DMS79 treated with DMSO at 0.1 percent for 48 hours (cell line): ENCODE measurements at places on chromosomes 13 and 19.

DNA sequence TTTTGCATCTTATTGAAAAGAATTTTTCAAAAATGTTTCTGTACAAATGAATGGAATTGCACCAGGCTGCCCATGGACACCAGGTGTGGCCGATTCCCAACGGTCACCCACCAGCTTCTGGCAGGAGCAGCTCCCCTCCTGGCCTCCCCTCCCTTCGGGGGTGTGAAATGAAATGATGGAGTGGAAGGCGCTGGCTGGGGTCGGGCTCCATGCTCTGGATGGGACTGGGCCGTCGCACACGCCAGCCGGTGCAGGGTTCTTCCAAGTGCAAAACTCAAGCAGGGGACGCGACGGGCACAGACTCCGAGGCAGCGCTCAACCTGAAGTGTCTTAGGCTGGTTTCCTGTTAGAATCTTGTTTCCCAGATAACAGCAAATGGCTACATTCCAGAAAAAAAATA is 21.9 kb downstream of the C19orf44 start:
- DNase-seq, result no peak

DNA sequence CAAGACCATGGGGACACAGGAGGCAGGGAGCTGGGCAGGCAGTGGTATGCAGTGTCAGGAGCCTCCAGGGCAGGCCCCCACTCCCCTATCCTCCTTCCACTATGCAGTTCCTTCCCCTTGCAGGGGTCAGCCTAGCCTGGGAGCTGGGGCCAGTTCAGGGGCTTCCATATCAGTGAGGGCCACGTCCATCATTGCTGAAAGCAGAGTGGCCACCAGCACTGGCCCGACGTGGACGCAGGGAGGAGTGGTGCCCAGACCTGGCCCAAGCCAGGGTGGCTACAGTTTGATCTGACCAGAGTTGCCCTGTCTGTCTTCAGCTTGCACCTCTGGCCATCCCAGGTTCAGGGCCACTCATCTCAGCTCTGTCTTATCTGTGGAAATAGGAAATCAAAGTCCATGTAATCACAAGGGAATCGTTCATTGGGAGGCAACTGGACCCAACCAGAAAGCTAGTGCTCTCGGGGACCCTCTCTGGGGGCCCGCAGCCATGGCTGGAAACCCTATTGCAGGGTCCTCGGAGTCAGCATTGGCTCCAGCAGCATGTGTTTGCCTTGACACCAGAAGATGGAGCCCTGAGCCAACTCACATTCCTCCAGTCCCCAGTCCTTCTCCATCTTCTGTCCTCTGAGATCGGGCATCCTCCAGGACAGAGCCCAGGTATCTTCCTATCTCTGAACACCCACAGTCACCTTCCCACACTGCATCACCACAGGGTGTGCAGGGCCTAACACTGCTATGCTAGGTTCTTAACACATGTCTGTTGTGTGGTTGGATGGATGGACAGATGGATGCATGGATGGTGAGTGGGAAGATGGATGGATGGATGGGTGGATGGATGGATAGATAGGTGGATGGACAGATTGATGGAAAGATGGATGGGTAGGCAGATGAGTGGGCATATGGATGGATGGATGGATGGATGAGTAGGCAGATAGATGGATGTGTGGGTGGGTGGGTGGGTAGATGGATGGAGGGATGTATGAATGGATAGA is 75.7 kb upstream of the KCTD15 start:
- DNase-seq, result no peak

DNA sequence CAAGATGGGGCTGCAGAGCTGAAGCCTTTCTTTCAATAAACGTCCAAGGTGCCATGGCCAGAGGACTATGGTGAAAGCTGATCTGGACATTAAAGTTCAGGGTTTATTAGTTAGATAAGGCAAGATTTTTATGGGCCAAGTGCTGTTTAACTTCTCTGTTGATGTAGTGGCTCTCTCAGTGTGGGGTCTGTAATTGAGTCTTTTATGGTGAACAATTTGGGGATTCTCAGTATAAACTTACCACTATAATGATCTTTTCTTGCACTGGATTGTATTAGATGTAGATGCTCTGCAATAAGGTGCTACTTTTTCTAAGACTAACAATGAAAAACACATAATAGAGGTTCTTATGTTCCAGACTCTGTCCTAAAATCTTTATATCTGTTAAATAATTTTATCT is 190.1 kb upstream of the KLF12 start:
- DNase-seq, result no peak

DNA sequence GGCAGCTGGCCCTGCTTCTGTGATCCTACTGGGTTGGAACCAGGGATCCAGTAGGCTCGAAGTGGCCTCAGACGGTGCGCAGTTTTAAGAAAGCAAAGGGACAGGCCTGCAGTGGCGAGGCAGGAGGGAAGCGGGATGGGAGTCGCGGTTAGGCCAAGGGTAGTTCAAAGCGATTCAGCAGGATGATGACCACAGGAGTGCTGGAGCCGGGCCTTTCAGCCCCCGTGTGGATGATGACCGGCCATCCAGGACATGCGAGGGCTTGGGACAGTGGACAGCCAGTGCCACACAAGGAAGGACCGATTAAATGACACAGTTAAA is 854 bp downstream of the RNASEH2B start:
- DNase-seq, result peak; percentile 17

DNA sequence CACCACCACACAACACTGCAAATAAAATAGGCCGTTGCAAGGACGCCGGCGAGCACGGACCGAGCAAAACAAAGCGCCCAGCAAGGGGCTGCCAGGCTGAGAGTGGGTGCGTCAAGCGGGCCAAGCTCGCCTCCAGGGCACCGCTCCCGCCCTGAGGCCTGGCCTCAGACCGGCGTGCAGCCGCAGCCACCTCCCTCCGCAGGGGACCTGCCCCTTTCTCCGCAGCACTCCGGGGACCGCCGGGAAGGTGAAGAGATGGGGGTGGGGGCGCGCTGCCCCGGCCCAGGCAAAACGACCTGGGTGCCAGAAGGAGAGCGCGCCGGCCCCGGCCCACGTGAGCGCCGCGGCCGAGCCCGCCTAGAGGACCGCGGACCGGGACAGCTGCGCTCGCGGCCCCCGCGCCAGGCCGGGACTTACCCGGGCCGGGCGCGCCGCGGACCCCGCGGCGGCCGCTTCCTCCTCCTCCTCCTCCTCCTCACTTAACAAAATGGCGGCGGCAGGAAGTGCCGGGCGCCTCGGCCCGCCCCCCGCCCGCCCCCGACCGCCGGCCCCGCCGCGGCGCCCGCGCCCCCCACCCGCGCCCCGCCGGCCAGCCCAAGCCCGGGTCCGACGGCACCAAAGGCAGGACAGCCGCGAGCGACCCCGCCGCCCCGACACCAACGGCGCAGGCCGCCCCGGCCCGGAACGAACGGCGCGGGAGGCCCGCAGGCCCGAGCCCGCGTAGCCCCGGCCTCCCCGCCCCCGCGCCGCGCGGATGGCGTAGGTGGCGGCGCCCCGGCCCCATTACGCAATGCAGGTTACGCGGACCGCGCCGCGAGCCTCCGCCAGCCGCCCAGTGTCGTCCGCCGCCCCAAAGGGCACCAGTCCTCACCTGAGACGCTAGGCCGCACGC is 674 bp downstream of the BRD4 start:
- DNase-seq, result no peak

- no peak for DNase-seq
These were observed 141.3 kb downstream of the ZAR1L start for GRCh38 chr13:32173881-32174280.

DNA sequence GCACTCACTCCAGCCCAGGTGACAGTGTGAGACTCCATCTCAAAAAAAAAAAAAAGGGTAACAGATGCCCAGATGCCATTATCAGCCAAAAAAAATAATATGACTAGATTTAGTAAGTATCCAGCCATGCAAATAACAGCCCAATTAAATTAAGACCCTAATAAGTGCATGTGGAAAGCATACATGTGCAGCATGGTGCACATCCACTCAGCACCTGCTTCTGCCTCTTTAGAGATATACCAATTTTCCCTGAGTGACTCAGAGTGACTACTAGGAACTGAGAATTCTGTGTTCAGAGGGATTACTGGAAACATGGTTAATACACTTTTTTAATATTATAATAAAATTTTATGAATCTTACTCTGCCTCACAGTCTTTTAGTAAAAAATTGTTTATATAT is 29.8 kb upstream of the ZNF675 start:
- no peak for DNase-seq

DNA sequence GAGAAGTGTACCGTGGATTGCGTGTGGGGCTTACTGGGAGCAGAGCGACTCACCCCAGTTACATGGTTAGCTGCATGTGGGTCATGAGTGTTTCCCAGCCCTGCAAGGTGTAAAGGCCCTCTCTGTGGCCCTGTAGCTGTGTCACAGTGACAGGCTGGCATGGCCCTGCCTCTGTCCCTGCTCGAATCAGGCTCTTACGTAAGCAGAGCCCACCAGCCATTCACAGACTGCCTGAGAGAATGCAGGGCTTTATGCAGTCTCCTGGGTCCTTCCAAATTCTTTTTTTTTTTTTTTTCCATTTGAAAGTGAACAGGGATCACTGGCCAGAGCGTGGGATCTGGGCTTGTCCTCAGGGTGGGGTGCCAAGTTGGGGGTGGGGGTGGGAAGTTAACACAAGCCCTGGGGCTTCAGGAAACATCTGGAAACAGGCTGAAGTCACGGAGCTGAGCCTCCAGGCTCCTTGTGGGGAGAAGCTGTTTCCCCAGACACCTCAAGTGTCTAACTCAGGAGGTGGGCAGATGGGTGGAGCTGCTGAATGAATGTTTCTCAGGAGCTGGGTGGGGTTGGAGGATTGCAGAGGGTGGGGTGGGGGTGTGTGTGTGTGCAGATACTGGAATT is 13.4 kb downstream of the TECR start:
- no peak for DNase-seq

GRCh38 chr13:70580825-70581224 is 472.6 kb upstream of the KLHL1 start:
- DNase-seq, result no peak

GRCh38 chr13:98576200-98576945 is 534 bp downstream of the STK24 start:
- peak; percentile 65 for DNase-seq

DNA sequence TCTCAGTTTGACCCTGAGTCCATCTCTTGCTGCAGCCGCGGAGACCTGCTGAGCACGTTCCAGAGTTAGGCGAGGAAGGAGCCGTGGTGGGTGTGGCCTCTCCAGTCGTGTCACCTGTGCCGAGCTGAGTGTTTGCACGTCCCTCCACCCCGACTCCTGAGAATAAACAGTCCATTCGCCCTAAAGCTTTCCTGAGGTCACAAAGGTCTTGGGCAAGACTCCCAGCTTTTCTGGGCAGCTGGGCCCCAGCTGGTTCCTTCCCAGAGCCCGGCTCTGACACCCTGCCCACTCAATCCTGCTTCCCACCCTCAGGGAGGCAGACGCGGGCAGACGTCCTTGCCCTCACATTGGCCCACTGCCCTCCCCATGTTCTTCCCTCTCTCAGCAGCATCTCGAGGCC is 142.2 kb downstream of the KCTD15 start:
- no peak for DNase-seq

DNA sequence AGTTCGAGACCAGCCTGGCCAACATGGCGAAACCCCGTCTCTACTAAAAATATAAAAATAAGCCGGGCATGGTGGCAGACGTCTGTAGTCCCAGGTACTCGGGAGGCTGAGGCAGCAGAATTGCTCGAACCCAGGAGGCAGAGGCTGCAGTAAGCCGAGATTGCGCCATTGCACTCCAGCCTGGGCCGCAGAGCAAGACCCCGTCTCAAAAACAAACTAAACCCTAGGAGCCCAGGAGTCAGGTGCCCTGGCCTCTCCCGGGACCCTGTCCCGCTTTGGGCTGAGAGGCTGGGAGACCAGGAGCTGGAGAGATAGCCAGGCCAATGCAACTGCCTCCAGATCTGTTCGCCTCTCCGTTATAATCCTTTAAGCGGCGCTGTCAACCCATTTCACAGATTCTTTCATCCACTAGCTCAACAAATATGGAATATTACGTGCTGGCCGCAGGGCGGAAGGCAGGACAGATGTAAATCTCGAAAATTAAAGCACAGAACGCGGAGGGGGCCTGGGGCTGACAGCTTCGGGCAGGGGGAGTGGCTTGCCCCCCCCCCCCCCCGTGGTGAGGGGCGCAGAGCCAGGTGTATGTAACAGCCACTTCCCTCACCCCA is 5.3 kb upstream of the MYBPC2 start:
- DNase-seq, result no peak

GRCh38 chr19:8120636-8121480 is 28.5 kb downstream of the FBN3 start:
- DNase-seq, result no peak

GRCh38 chr13:25764378-25764777 is 287.4 kb downstream of the SHISA2 start:
- DNase-seq, result no peak

DNA sequence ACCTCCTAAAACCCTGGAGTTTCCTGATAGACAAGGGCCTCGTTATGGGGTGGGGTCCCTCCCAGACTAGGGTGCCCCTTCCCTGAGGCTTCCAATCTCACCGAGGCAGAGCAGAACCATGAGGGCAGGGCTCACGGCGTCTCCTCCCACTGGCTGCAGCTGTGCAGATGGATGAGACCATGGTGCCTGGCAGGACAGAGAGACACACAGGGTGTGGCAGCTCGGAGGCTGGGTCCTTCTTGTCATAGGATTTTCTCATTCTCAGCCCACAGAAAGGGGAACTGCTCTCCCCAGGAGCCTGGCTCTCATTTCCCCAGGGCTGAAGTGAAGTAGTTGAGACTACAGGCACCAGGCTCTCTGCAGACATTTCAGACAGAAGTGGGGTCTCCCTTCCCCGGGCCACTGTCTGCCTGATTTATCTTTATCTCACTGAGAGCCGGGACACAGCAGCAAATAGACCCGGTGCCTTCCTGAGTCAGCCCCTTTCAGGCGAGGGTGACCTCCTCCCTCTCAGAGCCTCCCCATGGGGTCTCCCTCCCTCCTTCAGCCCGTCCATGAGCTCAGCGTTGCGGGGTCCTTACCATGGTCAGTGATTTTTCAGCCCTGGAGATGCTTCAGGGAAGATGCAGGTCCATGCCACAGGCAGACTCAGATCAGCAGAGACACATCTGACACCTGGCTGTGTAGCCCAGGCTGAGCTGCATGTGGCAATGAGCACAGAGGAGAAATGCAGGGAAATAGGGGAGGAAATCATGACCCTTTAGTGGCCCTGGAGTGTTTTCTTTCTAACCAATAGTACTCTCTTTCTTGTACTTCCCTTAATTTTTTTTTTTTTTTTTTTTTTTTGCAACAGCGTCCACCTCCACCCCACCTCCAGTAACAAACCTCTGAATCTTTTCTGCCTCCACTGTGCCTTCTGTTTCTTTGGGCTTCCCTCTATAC is at the start of gene LILRA5:
Gene LILRA5 (minus strand): TSS at position 731 of the 942 bp plus-strand sequence. CDS start 147 bp downstream, at position 584.
- DNase-seq, result no peak

DNA sequence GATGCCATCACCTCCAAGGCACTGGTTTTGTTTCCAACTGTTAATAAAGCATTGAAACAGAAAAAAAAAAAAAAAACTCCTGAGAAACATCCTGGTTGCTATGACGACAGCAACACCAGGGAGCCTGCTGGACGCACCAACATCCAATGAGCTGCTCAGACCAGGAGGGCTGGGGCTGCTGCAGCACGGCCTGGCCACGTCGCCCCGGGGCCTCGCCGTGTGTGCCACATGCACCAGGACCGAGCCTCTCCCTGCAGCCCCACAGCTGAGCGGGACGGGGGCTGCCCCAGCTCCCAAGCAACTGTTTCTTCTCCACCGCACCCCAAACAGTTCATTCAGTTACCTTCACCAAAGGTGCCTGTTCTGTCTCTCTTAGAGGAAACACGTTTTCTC is 54.5 kb downstream of the RASA3 start:
- no peak for DNase-seq

GRCh38 chr19:38834104-38834490 is 2.5 kb upstream of the ECH1 start:
- no peak for DNase-seq

- DNase-seq, result no peak
These were observed 29.8 kb downstream of the CERS1 start for GRCh38 chr19:18865973-18866799.
